ENCODE measurements at places on chromosomes 16 and 17.

- DNase-seq: peak; percentile 75
Measured at GRCh38 chr17:41547921-41548843, 20.1 kb upstream of the KRT19 start.

DNA sequence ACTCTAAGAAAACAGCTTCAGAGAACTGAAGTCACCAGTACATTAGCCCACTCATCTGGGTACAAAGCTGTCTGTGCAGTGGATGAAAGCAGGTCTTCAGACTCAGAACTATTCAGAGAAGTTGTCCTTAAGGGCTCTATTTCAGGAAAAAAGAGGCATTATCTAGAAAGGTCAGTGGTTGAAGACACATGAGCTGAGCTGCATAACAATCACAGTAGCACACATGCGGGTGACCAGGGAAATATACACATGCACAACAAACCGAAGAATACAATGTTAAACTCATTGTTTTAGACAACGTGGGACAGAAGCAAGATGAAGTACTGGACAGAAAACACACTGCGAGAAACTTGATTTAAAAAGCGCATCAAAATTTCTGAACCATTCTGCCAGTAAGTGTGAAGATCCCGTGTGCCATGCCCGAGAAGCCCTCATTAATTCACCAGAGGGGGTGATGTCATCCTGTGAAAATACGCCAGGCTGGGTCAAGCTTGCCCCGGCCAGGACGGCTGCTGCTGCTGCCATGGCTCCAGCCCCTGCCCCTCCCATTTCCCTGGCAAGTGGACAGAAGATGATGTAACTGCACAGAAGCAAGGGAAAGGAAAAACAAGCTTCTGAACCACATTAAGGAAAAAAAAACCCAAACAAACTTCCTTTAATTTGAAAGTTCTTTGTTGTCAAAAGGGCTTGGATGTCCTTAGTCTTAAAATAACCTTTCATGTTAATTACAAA is 10.1 kb downstream of the DYNC1LI2 start:
- DNase-seq: peak; percentile 95

DNA sequence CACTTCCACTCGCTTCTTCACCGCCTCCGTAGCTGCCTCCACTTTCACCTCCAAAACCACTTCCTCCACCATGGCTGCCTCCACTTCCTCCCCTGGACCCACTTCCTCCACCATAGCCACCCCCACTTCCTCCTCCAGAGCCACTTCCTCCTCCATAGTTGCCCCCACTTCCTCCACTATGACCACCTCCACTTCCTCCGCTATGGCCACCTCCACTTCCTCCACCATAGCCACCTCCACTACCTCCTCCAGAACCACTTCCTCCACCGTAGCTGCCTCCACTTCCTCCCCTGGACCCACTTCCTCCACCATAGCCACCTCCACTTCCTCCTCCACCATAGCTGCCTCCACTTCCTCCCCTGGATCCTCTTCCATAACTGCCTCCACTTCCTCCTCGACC is 4.5 kb downstream of the KRT9 start:
- no peak for DNase-seq

DNA sequence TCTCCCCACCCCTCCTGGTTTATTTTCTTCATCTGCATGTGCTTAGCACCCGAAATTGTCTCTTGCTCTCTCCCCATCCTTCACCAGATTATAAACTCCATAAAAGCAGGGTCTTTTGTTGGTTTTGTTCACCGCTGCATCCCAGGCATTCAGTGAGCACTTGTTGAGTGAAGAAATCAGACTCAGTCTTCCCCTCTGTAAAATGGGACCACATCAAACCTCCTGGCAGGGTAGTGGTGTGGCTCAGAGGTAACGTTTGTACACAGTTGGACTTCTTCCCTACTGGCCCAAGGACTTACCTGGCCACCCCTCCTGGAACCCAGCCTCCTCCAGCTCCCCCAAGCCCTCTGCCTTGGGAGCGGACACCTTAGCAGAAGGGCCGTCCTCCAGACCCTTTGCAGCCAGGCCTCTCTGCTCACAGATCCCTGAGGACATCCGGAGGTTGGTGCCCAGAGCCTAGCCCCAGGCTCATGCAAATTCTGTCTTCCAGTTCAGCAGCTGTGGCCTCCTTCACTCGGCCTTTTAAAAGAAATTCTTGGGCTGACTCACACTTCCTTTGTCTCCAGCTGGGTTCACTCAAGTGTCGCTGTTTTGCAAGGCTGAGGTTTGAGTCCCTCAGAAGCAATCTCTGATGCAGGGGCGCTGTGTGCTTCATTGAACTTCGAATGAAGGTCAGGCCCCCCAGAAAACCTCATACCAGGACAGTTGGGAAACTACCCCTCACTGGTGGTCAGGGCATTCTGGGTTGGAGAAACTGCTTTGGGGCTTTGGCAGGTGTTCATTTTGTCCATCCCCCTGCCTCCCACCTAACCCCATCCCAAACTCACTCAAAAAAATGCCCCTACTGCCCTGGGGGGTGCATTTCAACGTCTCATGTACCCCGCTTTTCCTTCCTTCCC is 16.8 kb upstream of the RMI2 start:
- DNase-seq: peak; percentile 61

DNA sequence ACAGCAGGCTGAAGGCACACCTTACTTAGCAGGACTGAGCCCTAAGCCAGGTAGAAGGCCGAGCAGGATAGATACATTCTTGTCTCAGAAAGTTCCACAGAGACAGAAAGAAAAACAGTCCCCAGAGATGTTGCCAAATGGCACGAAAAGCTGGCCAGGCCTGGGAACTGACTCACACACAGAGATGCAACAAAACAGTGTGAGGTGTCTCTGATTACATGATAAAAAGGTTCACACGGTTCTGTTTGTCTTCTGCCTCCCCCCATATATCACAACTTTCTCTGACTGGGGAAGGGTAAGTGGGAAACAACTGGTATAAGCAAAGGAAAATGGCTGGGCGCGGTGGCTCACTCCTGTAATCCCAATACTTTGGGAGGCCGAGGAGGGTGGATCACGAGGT is 1.7 kb downstream of the WBP2 start:
- DNase-seq: no peak

DNA sequence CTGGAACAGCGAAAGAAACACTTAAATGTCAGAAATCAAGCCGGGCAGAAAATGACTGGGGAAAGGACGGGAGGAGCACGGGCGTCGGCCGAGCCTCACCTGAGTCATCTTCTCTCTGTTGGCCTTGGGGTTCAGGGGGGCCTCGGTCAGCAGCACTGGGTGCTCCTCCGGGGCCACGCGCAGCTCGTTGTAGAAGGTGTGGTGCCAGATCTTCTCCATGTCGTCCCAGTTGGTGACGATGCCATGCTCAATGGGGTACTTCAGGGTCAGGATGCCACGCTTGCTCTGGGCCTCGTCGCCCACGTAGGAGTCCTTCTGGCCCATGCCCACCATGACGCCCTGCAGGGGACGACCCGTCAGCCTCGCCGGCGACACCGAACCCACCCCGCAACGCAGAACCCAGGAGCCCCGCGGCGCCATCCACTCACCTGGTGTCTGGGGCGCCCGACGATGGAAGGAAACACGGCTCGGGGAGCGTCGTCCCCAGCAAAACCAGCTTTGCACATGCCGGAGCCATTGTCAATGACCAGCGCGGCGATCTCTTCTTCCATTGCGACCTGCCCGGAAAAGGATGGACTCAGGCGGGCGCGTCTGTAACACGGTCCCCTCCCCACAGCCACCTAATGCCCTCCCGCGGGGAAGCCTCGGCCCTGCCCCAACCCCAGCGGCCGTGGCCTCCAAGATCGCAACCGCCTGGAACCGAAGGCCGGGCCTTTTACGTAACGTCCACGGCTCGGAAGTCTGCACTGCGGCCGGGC is 616 bp downstream of the ACTG1 start:
- peak; percentile 54 for DNase-seq

GRCh38 chr16:64459821-64460220 is 662.0 kb downstream of the CDH11 start:
- DNase-seq: no peak

DNA sequence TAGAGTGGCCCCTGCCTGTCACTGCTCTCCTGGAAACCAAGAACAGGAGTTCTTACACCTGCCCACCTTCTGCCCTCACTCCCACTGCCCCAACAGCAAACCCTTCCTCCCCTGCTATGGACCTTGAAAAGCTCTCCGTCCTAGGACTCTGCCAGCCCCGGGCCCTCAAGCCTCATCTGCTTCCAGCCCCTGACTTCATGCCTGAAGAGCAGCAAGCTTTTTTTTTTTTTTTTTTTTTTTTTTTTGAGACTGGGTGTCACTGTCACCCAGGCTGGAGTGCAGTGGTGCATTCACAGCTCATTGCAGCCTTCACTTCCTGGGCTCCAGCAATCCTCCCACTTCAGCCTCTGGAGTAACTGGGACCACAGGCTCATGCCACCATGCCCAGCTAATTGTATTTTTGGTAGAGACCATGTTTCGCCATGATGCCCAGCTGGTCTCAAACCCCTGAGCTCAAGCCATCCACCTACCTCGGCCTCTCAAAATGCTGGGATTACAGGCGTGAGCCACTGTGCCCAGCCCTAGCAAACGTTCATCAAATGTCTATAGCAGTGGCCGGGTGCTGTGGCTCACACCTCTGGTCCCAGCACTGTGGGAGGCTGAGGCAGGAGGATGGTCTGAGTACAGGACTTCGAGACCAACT is 16.9 kb downstream of the CARHSP1 start:
- peak; percentile 16 for DNase-seq

DNA sequence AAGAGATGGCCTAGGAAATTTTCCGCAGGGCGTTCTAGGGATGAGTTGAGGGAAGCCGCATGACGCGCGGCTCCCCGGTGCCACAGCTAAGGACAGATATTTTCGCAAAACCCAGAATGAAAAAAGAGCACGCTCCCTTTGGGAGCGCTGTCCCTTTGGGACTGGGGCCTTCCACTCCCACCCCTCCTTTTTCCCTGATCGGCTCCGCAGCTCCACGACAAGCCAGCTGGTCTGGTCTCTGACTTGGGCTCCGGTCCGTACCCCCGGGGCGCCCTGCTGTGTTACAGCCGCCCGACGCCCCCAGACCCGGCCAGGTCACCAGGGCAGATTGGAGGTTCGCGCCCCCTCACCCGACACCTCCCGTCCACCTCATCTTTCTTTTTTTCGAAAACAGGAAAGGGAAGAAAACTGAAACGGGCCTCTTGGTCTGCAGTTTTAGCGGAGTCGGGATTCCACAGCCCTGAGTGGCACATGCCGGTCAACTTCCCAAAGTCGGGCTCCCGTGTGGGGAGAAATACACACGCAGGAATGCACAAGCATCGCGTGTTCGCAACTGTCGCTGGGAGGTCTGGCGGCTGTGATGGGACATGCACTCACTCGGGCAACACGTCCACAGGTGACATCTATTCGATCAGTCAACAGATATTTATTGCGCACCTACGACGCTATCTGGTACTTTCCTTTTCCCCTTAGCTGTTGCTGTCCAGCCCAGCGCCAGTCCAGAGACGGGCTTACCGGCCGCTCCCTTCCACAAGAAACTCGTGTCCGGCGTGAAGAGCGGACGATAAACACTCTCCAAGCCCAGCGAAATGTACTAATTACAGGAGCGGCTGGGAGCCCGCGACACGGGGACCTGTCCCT is 3.9 kb upstream of the SOX9 start:
- peak; percentile 32 for DNase-seq

GRCh38 chr17:75983501-75984181 is 4.6 kb downstream of the TEN1 start:
- no peak for DNase-seq

DNA sequence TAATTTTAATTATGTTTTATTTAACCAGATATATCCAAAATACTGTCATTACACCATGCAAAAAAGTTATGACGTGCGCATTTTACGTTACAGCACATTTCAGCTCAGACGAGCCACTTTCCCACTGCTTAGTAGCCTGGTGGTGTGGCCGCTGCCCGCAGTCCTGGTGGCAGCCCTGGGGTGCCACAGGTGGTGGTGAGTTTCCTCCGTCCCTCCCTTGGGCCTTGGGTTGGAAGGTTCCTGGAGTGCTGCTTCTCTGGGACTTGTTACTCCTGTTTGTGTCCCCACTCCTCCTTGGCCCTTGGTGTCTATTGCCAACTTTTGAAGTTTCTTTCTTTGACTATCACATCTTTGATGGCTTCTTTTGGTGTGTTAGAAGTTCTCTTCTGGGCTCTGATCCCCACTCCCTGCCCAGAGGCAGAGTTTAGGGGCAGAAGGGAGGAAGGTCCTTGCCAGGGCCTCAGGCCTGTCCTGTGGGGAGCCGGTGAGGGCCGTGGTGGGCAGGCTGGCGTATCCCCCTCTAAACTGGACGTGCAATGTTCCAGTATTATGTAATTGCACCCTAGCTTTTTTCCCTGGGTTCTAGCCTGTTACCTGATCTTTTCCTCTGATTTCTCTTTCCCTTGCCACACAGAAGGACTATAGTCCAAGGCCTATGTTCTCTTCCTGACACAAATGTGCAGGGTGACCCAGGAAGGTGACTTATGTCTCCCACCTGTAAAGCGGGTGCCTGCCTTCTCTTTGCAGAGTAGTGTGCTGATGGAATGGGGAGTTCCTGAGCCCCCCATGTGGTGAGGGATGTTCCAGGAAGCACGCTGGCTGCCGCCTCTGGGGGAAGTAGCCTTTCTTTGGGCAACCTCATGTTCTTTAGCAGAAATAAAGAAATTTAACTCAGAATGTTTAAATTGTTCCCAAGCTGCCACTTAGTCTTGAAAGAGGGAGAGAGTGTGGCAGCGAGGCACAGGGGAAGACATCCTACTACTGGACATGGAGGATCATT is 8.4 kb downstream of the MPRIP start:
- DNase-seq: no peak

DNA sequence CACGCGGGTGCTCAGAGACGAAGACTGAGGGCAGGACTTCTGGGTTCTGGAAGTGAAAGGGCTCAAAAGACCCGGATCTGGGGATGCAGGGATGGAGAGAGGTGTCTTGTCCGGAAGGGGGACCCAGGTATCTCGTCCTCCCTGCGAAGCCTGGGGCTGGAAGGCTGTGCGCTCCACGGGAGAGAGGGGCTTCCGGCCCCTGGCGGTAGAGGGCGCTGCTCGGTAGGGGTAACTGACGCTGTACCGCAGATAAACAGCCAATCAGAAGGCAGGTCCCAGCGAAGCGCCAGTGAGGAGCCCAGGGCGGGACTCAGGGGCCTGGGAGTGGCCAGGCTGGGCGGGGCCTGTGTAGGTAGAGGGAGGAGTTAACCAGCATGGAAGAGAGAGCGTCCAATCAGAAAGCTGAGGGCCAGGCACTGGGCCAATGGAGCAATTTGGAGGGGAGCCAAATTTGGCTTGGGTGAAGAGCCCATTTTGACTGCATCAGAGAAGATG is 804 bp downstream of the TGFB1I1 start:
- peak; percentile 92 for DNase-seq

- DNase-seq: no peak
Measured at GRCh38 chr17:37671824-37672547, 28.7 kb upstream of the DDX52 start.

DNA sequence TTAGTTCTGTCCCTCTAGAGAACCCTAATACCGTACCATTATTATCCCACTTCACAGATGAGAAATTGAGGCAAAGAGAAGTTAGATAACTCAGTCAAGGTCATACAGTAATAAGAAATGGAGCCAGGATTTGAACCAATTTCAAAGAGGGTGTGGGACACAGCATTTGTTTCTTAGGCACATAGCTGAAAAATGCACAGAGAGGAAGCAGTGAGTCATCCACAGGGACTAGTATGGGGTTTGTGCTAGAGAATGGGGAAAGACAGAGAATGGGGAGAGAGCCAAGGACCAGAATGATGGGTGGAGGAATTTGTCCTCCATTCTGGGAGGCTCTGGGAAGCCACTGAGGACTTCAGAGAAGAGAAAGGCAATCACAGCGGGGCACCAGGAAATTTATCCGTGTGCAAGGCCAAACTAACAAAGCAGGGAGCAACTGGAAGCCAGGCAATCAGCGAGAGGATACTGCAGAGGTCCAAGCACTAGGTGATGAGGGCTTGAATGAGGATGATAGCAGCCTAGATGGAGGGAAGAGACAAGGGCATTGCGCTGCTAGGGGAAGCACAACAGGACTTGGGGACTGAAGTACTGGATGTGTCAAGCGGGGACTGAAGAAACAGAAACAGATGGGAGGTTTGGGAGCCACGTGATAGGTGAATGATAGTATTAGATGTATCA is 78.1 kb upstream of the ZFHX3 start:
- no peak for DNase-seq
